Panc1 (cell line): ENCODE measurements at places on chromosomes 3 and 15. TPM values are rescaled to one million over a fixed set of nuclear protein-coding genes. Genes with fewer than 3 reads are reported as not detected.

DNA sequence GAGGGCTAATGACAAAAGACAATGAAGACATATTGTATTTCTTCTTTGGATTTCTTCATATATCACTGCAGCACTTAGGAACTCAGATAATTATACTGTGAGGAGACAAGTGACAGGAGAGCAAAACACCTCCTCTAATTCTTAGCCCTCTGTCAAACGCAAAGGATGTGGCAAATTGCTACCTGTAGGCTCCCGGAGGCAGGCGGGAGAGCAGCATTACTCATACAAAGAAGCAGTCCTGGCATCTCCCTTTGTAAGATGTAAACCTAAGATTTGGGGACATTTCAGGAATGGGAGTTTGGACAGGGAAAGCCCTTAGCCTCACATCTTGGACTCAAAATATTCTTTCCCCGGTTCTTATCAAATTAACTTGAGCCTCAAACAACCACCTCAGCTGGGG is 460.8 kb downstream of the SOX2 start:
- H3K4me3 ChIP-seq = no peak overlapping the region
- no peaks in the 10 kb centered on the region for H3K4me1 ChIP-seq
- no peaks in the 10 kb centered on the region for H3K36me3 ChIP-seq
- DNase-seq = no peak
- H3K27me3 ChIP-seq = no peaks in the 10 kb centered on the region

DNA sequence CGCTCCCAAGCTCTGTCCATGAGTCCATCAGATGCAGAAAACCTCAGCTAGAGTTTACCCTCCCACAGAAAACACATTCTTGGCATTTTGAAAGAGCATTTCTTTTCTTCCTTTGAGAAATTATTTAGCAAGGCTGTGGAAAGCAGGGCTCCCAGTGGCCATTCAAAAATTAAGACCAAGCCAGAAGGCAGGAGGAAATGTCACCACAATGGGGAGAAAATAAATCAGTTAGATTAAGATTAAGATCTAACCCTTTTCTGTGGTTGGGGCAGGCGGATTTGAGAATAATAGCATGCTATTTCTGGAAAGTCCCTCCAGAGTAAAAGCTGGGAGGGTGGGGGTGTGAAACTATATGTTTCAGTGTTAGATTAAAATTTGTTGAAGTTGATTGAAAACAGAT is 20.2 kb downstream of the LRIG1 start:
- H3K4me3 ChIP-seq = no peak overlapping the region
- H3K27me3 ChIP-seq = no peaks in the 10 kb centered on the region
- no peaks in the 10 kb centered on the region for H3K4me1 ChIP-seq

- H3K36me3 ChIP-seq = no peaks in the 10 kb centered on the region
- H3K27ac ChIP-seq = no peak overlapping the region
- no peaks in the 10 kb centered on the region for H3K27me3 ChIP-seq
- H3K4me3 ChIP-seq = no peak overlapping the region
These were observed 48.2 kb upstream of the PHLDB2 start for GRCh38 chr3:111810909-111811308.

DNA sequence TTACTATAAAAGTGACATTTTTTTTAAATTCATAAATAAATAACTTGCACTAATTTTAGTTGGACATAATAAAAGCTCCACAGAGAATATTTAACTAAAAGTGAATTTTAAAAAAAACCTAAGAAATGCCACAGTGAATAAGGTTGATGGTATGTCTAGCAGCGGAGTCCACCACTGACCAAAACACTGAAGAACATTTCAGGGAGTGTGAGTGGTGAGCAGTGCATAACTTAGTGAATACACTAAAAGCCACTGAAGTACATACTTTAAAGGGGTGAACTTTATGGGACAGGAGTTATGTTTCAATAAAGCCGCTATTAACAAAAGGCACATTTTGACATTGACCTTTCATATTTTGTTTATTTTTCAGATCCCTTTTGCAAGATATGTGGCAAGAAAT is 32.3 kb downstream of the SRP14 start:
- H3K4me1 ChIP-seq = no peaks in the 10 kb centered on the region
- no peak overlapping the region for H3K4me3 ChIP-seq
- no peaks in the 10 kb centered on the region for H3K27me3 ChIP-seq
- H3K36me3 ChIP-seq = peaks cover 24% of the 10 kb centered on the region
- no peak overlapping the region for H3K27ac ChIP-seq
- no peak for DNase-seq

- no peak overlapping the region for H3K4me3 ChIP-seq
- no peaks in the 10 kb centered on the region for H3K36me3 ChIP-seq
- no peaks in the 10 kb centered on the region for H3K4me1 ChIP-seq
- no peak overlapping the region for H3K27ac ChIP-seq
- no peak for DNase-seq
These were observed 115.8 kb downstream of the FBXL22 start for GRCh38 chr15:63712828-63713520.

The TMEM44 gene
- 70.1 TPM for total RNA-seq

The RSRC1 gene
- 49.4 TPM for total RNA-seq

The SKIL gene
- total RNA-seq = 94.2 TPM

The ZNF385D gene
- total RNA-seq = 13.0 TPM
